NCI-H2081 (cell line): ENCODE measurements at places on chromosomes 4 and X.
A peak's percentile ranks its signal among the peaks of the same experiment; 100 is the strongest.

GRCh38 chr4:86853209-86853608, 4.0 kb upstream of the SLC10A6 start:
- DNase-seq: no peak

GRCh38 chr4:133147921-133148689, 989 bp upstream of the PCDH10 start:
- DNase-seq: peak; percentile 50

DNA sequence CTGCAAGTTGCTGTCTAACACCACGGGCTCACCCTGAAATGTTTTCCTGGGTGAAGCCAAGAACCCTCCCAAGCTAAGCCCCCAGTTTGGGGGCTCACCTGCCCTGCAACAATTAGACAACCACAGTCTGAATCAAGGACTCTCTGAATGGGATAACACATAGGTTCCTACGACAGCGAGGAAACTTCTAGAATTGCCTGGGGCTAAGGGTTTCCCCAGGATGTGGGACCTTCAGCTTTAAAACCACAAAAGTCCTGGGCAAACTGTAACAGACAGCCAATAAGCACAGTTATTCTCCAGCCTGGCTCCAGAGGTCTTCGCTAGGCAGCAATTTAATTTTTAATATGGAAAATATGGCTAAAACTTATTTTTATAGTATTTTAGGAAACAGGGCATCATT, 162.6 kb downstream of the PRKX start:
- DNase-seq: no peak

GRCh38 chrX:115602308-115602707, 41.3 kb downstream of the PLS3 start:
- DNase-seq: no peak

- DNase-seq: no peak
Measured at GRCh38 chr4:173001571-173001970, 167.0 kb upstream of the GALNT7 start.

DNA sequence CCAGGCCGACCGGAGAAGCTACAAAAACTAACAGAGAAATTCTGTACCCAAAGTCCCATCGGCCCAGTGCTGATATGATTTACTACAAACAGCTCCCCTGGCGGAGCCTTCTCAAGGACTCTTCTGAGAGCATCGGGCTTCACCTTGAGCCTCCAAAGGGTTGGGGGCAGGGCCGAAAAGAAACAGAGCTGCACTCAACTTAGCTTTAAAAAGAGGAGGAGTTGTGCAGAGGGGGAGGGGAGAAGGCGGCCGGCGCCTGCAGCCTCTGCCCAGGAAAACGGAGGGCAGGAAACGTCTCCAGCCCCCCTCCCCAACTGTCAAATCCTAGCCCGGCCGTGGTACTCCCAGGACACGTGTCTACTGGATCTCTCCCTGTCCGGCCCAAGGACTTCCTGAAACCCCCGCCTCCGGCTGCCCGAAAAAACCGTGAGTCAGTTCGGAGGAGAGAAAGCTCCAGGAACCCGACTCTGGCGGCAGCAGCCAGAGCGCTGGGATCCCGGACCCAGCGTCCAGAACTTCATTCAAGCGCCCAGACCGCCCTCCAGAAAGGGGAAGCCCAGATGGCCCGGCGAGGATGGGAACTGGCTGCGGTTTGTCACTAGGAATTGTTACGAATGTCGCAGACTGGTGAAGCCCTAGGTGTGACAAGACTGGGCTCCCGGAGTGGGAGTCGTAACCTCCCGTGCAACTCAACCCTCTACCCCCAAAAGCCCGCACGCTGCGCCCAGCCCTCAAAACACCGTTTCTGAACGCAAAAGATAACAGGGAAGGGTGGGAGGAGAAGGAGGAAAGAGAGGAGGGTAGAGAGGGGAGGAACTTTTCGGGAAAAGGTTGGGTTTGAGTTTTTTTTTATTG, 973 bp downstream of the ADAMTS3 start:
- peak; percentile 17 for DNase-seq

GRCh38 chr4:87029356-87029755, 94.5 kb downstream of the AFF1 start:
- no peak for DNase-seq

DNA sequence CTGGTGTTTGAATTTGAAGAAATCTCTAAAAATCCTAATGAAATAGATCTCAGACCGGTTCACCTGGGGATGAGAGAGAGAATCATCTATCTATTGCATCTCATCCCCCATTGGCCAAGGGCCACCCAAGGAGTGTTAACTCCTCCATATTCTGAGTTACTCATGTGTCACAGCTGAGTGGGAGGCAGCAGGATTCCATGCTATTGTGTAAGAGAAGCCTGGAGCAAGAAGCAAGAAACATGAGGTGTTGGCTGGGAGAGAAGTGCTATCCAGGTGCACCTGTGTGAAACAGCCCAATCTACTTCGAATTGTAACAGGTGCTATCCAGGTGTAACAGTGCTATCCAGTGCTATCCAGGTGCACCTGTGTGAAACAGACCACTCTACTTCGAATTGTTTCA, 150.3 kb upstream of the MAOA start:
- no peak for DNase-seq

GRCh38 chr4:87044511-87045233, 109.9 kb downstream of the AFF1 start:
- no peak for DNase-seq

GRCh38 chr4:154132406-154132805, 343.5 kb upstream of the SFRP2 start:
- no peak for DNase-seq

DNA sequence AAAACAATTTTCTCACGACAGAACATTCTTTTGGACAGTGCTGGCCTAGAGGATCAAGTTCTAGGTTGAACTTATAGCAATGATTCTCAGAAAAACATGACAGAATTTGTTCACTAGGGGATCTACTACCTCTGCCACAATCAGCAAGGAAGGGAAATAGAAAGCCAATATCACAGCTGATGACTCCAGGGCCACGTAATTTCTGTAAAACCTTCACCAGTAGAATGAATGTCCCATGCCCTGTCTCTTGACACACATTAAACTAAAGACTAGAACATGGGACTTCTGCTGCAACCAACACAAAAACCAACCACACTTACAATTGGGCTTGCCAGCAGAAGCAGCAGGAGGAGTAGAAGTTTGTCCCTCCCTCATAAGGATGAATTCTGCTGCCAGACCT, 86.0 kb upstream of the NPFFR2 start:
- DNase-seq: no peak

DNA sequence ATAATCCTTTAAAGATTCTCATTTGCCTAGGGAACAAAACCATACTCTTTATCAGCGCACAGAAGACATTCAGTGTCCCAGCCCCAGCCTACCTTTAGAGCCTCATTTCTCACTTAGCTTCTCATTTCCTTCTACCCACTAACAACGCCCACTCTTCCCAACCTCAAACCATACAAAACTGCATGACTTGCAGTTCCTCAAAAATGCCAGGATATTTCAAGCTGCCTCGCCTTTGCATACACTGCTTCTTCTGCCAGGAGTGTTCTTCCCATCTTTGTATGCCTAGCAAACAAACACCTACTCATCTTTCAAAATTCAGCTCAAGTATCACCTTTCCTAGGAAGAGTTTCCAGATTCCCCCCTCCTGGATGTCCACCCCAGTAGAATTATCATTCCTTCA, 129.9 kb upstream of the ADGRL3 start:
- no peak for DNase-seq

DNA sequence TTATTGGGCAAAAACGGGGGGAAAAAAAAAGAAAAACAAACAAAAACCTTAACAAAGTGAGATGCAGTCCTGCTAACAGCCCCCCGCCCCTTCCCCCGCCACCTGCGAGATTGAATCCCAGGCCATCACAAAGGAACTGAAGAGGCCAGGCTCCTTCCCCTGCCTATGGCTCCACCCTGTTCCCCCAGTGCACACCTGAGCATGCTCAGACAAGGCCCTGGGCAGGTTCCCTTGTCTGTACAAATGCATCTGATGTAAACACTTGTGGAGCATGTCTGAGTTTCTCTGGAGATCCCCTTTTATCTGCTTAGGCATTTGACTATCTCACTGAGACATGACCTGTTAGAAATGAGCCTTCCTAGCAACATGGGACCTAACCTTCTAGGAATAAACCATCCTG, 983.7 kb upstream of the PABPC4L start:
- DNase-seq: no peak

- no peak for DNase-seq
Measured at GRCh38 chr4:54712206-54712605, 54.4 kb downstream of the KIT start.
